ENCODE measurements at places on chromosomes 16 and 17.

DNA sequence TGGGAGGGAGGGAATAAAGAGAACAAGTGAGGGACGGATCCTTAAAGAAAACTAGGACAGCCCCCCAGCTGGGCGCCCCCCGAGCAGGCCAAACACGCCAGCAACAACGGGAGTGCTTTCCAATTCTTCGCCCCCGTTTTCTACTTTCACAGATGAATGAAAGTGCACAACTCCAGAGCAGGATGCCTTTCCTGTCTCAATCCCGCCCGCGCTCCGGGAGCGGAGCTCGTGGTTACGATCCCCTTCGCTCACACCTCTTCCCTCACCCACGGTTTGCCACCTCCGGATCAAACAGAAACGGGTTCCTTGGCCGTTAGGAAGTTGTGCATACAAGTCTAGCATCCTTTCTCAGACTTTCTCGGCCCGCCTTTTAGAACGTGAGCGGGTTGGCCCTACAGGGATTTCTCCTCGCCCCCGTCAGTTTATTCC, 680 bp downstream of the SKA2 start:
- no peak for DNase-seq

GRCh38 chr16:14007450-14007849, 63.7 kb upstream of the MRTFB start:
- no peak for DNase-seq

- no peak for DNase-seq
Observed at GRCh38 chr16:79839466-79840341, 239.2 kb upstream of the MAF start.

DNA sequence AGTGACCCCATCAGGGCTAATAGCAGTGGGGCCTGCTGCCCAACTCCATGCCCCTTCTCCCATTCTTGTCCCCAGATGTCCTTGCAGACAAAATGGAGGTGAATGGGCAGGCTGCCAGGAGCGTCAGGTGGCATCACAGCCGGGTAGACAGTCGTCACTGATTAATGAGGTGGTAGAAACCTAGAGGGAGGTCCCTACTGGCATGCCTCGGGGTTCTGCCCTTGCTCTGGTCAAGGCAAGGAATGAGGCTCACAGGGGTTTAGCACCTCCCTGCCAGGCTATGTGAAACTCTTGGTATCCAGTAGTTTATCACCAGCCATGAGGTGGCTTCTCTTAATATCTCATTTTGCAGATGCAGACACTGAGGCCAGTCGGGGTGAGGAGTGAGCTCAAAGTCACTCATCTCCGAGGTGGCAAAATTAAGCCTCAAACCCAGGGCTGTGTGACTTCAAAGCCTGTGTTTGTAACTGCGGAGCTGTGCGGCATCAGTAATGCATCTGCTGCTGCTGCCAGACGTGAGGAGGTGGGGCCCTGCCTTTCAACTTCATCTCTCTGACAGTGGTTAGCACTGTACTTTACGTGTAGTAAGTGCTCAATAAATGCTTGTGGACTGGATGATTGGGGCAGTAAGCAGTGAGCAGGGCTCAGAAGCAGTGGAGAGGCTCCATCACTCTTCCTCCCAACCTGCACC, 21.3 kb downstream of the RAI1 start:
- no peak for DNase-seq

GRCh38 chr17:77212833-77213777, 72.3 kb downstream of the SEC14L1 start:
- DNase-seq = no peak
